Esophagus mucosa (tissue), 1 donor: ENCODE measurements at places on chromosomes 6 and 20. TPM values are rescaled to one million over a fixed set of nuclear protein-coding genes. Genes with fewer than 3 reads are reported as not detected.

DNA sequence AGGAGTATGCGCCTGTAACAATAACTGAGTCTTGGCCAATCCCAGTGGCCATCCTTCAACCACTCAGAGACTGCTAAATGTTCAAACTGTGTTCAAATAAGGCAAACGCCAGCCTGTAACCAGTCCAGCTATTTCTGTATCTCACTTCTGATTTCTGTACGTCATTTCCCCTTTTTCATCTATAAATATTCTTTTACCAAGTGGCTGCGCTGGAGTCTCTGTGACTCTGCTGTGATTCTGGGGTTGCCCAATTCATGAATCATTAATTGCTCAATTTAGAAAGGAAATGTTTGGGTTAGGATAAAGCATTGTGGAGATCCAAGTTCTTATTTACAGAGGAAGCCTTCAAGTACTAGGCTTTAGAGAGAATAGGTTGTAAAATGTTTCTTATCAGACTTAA, 89.8 kb upstream of the UST start:
- peak; percentile 53 for ATAC-seq

- ATAC-seq = peak; percentile 63
Measured at GRCh38 chr20:8722277-8722928, 346.5 kb upstream of the PLCB4 start.

Gene RNGTT
- total RNA-seq = 8.1 TPM

Gene CRIP3
- total RNA-seq = 0.28 TPM
